Activated CD4-positive, alpha-beta T cell treated with anti-CD3 and anti-CD28 coated beads, Interleukin-2, Interleukin-4, amounts not matched to agents 100 ng/mL and 50 ng/mL, durations not matched to agents 16 hours and 8 hours (primary cell): ENCODE measurements at places on chromosomes 16 and 17.

DNA sequence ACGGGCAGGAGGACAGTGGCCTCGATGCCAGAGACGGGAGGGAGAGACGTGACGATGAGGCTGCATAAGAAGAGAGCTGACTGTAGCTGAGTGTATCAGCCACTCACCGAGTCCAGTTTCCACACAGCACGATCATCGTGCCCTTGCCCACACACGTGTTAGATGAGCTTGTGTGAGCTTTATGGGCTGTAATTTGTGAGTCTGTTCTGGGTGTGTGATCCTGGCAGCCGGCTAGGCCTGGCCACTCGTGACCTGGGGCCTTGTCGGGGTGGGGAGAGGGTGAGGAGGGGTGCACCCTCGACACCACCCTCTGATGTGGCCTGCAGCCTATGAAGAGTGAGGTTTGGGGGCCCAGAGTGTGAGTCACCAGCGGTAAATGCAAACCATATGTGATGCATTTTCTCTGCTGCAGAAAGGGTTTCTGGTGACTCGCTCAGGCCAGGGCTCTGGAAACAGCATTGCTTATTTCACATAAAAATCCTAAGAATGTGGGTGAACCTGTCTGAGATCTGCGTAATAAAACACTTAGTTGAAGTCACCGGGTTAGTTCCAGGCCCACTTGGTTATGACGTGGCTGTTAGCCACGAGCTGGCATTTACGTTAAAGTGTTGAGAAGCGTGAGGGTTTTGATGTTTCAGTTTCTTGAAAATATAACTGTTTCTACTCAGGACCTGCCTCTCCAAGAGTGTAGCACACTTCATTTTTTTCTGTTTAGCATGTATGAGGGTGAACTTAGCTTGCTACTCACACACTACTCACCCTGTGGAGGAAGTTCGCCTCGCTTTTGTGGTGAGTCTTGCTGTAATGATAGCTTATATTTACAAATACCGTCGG lies 4.2 kb downstream of the METRNL start:
- peak; percentile 65 for DNase-seq

DNA sequence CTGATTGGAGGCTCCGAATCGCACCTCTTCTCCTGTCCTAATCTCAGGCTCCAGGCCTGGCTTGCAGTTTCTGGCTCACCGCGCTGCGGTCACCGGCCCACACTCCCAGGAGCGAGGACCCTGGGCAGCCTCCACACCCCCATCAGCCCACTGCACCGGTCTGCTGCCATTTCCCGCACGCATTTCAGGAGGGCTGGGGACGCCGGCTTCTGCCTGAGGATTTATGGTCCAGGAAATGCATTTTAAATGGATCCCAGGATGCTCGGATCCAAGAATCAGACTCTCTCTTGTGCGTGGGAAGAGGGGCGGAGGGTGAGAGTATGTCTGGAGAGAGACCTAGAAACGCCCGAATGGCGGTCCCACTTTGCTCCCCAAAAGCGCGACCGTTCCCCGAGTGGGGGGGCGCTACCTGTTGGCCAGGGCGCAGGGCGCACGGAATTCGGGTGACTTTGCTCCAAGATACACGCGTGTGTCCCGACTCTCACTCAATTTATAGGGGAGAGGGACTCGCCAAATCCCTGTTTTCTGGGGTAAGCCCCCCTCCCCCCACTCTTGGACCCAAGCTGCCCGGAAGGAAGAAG lies 817 bp upstream of the JPH3 start:
- no peak for DNase-seq

- peak; percentile 71 for DNase-seq
Observed at GRCh38 chr16:88681709-88682451, 4.4 kb downstream of the SNAI3 start.

- DNase-seq = no peak
Observed at GRCh38 chr16:13426736-13427135, 493.2 kb upstream of the ERCC4 start.

DNA sequence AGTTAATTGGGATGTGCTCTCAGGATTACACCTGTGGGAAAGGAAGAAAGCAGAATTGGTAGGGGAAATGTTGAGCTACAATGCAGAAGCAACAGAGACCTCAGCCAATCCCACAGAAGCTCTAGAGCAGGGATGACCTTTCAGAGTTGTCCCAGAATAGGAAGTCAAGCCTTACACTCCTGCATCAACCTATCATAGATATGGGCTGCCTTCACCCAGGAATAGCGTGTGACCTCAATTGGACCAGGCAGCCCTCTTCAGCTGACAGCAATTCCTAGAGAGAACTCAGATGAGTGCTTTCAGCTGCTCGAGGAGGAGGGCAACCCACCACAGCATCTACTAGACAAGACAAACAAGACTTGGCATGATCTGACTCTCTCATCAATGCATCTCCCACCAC lies 189.7 kb downstream of the TMEM132E start:
- DNase-seq = no peak

GRCh38 chr16:78994135-78994745 lies 606.3 kb downstream of the MAF start:
- DNase-seq = no peak

DNA sequence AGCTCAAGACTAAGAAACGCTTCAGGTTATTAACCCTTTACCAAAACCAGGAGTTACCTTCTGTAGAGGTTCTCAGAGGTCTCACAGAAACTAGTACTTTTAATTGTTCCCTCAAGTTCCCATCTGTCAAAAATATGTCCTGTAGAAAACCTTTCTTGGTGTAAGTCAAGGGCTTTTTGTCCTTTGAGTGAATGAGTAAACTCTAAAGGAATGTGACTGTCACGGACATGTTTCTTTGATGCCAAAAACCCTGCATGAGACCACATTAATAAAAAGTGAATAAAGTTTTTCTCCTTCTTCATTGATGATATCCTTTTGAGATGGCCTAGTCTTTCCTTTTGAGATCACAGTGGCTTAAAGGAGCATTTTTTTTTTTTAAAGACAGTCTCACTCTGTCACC lies 102.9 kb downstream of the NLK start:
- DNase-seq = no peak

- peak; percentile 57 for DNase-seq
Observed at GRCh38 chr17:19338031-19338990, 24.2 kb downstream of the B9D1 start.

DNA sequence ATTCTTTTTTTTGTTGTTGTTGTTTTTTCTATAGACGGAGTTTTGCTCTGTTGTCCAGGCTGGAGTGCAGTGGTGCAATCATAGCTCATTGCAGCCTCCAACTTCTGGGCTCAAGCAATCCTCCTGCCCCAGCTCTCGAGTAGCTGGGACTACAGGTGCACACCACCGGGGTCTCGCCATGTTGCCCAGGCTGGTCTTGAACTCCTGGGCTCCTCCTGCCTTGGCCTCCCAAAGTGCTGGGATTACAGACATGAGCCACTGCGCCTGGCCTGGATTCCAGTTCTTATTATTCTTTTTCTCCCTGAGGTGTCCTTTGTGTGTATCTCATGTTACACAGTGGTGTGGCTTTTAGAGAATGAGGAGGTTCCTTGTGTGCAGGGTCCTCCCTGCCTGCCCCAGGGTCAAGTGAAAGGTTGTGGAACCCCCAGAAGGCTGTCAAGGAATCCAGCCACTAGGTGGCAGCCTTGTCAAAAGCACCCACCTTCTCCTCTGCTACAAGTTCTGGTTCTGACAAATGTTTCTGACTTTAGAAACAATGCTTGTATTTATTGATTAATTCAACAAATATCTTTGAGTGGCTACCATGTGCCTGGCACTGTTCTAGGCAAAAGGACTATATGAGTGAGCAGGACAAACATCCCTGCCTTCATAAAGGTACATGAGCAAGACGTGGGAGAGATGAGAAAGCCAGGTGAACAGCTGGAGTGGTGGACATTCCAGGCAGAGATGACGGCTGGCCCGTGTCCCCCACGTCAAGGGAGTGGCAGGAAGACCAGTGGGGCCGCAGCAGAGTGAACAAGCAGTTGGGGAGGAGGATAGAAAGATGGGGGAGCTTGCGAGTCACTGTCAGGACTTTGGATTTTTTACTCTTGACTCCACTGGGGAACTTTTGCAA lies 112.4 kb downstream of the SPECC1 start:
- DNase-seq = peak; percentile 67

DNA sequence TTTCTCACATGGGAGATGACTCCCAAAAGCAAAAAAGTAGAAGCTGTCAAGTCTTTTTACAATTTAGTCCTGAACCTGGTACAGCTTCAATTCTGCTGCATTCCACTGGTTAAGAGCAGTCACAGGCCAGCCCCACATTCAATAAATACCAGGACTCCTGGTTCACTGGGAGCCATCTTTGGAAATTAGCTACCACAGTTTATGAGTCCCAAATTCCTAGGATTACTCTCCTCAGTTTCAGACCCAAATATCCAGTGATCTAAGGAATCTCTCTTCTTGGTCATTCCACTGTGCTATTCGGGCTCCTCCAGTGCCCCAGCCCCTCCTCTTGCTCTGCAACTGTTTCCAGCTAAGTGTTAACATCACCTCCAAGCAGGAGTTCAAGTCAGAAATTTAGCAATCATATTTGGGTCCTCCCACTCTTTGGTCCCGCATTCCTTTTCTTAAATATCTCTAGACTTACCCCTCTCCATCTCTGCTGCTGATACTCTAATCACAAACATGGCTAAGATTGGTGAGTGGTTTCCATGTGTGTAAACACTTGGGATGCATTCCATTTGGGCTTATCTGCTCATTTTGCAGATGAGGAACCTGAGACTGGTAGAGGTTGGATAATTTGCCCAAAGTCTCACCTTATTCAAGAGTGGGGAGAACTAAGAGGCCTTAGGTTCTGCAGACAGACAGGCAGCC lies 9.6 kb upstream of the WIPF2 start:
- DNase-seq = no peak

DNA sequence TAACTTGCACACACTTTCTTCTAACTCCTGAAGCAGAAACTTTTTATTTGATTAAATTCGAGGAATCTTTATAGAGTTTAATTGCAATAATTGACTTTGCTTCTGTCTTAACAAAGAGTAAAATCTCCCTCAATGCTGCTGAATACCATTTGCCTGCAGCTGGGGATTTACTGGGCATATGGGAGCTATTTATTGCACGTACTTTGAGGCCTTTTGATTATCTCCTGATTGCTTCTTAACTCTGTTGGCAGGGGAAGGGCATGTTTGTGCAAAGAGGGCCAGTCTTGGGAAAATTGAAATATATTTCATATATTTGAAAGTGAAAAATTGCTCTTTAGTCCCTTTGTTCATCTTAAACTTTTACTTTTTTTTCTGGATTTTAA lies 156.8 kb upstream of the CHMP6 start:
- DNase-seq = no peak

GRCh38 chr16:19908921-19909320 lies 24.3 kb upstream of the GPRC5B start:
- no peak for DNase-seq

DNA sequence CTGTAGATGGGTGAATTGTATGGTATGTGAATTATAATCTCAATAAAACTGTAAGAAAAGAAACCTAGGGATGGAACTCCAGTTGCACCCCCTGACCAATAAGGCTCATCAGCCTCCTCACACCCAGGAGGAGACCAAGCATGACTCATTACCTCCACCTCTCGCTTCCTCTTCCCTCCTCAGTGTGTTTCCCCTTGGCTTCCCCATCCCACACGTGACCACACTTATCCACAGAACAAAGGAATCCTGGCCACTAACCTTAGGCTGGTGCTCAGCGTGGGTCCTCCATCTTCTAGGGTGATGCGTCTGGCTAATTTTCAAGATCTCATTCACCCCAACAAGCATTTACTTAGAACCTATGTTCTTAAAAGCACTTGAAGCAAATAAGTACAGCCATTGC lies 36.2 kb upstream of the MAP3K14 start:
- DNase-seq = peak; percentile 52
